ENCODE measurements at places on chromosomes 2 and 18. TPM values are rescaled to one million over a fixed set of nuclear protein-coding genes. Genes with fewer than 3 reads are reported as not detected.

DNA sequence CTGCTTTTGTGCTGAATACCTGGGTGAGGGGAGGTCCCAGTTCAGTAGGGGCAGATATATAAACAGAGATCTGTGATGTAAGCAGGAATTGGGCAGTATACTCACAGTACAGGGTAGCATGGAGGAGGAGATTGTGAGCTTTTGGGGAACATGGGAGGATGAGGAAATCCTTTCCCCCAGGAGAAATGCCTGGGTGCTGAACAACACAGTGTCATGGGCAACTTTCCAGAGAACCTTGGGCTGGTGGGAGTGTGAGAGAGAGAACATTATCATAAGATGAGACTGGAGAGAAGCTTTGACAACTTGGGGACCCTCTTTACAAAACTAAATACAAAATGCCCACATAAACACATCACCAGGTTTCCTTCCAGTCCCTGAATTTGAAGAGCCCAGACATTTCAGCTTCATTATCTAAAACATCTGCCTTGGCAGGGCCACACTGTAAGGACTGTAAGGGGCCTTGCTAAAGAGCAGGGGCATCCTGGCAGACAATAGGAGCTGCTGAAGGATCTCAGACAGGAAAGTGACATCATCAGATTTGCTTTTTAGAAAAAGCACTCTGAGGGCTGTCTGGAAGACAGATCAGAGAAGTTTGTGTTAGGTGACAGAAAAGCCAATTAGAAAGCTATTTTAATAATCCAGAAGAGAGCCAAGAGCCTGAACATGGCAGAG, 303.1 kb upstream of the FBXO11 start:
- no peaks in the 10 kb centered on the region for H3K36me3 ChIP-seq
- DNase-seq: no peak
- no peaks in the 10 kb centered on the region for H3K27me3 ChIP-seq
- H3K27ac ChIP-seq: no peak overlapping the region
- H3K4me3 ChIP-seq: no peak overlapping the region

ORMDL1 gene
- 84.9 TPM for total RNA-seq

DNA sequence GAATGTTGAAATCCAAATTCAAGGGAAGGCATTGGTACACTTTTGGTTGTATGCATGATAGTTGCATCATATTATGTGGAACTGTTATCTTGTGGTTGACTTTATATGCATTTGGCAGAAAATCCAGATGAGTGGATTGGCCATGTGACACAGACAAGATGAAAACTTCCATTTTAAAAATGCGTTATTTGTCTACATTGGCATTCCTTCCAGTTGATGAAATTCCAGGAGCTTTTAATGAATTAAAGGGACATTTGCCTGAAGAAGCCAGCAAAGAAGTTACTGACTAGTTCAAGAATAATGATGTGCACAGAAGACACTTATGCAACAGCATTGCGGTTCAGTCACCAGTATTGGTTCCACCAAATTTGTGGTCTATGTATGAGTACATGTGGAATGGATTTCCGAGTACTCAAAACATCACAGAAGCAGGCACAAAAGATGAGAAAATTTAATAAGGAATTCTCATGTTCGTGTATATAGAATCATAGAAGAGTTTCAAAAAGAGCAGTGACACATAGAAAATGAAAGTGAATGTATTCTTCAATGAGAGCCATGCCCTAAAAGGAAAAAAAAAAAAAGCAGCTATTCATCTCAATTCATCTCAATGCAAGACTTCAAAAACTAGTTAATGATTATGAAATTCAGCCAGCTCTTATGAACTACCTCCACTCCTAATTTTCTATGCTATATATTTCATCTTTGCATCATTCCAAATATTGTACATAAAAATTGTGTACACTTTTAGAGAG, 232.1 kb downstream of the RBM43 start:
- peaks cover 4% of the 10 kb centered on the region for H3K4me1 ChIP-seq
- no peak overlapping the region for H3K4me3 ChIP-seq
- DNase-seq: no peak
- no peak overlapping the region for H3K27ac ChIP-seq
- peaks cover under 1% of the 10 kb centered on the region for H3K27me3 ChIP-seq
- no peaks in the 10 kb centered on the region for H3K36me3 ChIP-seq

GRCh38 chr2:215454519-215455246, 18.8 kb upstream of the FN1 start:
- H3K4me3 ChIP-seq: no peak overlapping the region
- no peak overlapping the region for H3K27ac ChIP-seq
- H3K27me3 ChIP-seq: no peaks in the 10 kb centered on the region
- H3K36me3 ChIP-seq: peaks cover 1% of the 10 kb centered on the region
- H3K4me1 ChIP-seq: peaks cover 6% of the 10 kb centered on the region
- no peak for DNase-seq

DNA sequence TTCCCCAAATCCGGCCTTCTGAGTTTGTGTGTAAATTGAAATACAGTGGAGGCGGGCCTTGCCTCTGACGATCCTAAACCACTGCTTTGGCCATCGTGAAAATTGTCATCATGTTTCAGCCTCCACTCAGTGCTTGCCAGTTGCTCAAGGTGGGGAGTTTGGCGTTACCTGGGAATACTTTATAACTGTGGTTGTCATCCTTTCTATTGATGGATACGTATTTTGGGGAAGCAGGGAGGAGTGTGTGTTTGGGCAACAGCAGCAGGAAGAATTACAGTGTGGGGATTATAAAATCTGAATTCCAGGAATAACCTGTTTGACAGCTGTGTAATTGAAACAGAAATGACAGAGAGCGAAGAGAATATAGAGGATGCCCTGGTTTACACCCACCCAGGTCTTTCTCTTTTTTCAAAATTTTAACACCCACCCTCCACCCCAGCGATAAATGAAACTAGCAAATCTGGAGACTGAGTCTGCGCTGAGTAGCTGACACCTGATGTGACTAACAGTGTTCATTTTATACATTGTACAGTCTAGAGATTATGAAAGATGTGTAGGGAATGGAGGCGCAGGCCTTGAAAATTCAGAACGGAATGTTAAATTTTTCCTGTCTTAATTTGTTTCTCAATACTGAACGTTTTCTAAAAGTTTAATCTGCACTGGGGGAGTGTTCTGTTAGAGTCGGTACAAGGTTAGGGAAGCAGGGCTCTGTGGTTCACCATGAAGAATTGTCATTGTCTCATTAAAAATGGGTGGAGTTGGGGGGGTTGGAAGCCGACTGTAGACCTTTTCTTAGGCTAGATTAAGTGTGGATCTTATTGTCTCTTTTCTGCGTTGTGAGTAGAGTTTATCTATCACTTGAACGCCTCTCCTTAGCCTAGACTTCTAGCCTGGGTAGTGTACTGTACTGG, 1.6 kb downstream of the MAP4K4 start:
- H3K4me1 ChIP-seq: peaks cover 13% of the 10 kb centered on the region
- H3K27me3 ChIP-seq: no peaks in the 10 kb centered on the region
- H3K4me3 ChIP-seq: no peak overlapping the region
- no peak overlapping the region for H3K27ac ChIP-seq
- H3K36me3 ChIP-seq: peaks cover 15% of the 10 kb centered on the region

DNA sequence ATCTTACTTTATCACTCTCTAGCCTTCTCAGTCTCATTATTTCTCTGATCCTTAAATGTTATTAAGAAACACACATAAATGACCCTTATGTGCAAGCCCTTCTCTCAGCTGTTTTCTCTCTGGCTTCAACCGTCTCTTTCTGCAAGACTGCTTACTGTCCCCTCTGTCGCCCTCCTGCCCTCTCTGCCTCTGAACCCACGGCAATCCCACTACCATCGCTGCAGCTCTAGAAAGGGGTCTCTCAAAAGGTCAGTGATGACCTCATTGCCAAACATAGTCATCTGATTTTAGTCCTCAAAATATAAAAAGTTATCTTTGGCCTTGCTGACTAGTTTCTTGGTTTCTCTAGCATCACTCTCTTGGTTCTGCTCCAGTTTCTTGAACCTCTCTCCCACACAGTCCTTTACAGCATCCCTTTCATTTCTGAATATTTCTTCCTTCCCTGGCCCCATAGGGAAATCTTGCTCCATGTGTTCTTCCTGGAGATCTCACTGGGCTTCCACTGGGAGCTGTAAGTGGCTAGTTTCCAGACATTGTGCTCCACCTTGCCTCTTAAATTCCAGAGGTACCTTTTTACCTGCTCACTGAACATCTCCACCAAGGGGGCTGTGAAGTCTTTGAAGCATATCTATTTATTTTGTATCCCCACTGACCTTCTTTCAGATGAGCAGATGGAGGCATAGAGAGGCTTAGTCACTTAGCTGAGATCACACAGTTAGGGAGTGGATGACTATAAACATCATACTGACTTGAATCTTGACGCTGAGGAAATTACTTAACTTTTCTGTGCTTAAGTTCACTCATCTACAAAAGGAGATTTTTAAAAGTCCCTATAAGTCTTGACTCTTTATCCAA, 96.2 kb downstream of the PDE1A start:
- H3K36me3 ChIP-seq: no peaks in the 10 kb centered on the region
- no peak for DNase-seq
- no peaks in the 10 kb centered on the region for H3K27me3 ChIP-seq
- no peak overlapping the region for H3K27ac ChIP-seq
- no peaks in the 10 kb centered on the region for H3K4me1 ChIP-seq
- H3K4me3 ChIP-seq: no peak overlapping the region

DNA sequence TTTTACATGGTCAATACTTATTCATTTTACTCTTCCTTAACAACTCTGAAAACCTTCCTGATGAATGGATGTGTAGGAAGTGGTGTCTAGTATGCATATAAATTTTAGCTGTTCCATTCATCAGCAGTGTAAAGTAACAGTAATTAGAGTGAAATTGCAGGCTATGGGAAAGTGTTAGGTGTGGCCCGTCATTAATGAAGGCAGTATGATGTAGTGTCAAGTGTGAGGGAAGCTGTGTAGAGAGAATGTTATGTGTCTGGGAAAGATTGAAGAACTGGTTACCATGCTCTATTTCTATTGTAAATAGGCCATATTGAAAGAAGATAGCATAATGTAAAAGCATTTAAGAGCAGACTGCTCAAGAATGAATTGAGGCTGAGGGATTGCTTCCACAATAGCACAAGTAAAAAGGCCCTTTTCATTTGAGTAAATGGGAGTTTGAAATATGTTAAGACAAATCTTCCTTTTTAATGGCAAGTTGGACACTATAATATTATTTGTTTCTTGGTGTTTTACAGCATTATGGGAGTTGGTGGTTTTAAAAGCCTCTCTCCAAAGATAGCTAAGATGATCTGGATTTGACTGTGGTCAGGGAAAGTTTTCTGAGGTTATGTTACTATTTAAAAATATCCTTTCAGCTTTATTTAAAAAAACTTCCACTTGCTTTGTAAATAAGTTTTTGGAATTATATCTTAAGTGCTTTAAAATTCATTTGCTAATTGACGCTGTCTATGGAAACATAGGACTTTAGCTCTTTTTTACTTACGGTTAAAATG, 401.0 kb upstream of the ZEB2 start:
- H3K36me3 ChIP-seq: peaks cover 1% of the 10 kb centered on the region
- H3K27me3 ChIP-seq: no peaks in the 10 kb centered on the region
- no peak overlapping the region for H3K27ac ChIP-seq
- H3K4me1 ChIP-seq: no peaks in the 10 kb centered on the region
- H3K4me3 ChIP-seq: no peak overlapping the region
- DNase-seq: no peak

- H3K4me3 ChIP-seq: peak overlapping the region; percentile 95
- no peak for DNase-seq
- peaks cover 66% of the 10 kb centered on the region for H3K4me1 ChIP-seq
- peak overlapping the region; percentile 76 for H3K27ac ChIP-seq
- H3K36me3 ChIP-seq: no peaks in the 10 kb centered on the region
- peaks cover 24% of the 10 kb centered on the region for H3K27me3 ChIP-seq
Observed at GRCh38 chr18:46335534-46336101, 231.4 kb downstream of the HAUS1 start.

DNA sequence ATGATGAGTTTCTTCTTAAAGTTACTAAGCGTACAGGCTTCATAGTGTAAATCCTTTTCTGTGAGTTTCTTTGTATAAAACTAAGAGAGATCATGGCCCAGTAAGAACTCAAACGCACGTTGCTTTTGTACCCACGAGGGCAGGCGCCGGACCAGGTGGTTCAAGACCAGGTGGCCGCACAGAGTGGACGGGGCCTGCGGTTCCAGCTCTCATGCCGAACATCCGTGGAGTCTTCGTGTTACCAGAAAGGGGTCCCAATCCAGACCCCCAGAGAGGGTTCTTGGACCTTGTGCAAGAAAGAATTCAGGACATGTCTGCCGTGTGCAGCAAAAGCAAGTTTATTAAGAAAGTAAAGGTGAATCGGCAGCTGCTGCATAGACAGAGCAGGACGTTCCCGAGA, 53.0 kb downstream of the KCNG2 start:
- peaks cover 1% of the 10 kb centered on the region for H3K4me1 ChIP-seq
- H3K27me3 ChIP-seq: peaks cover 12% of the 10 kb centered on the region
- H3K27ac ChIP-seq: no peak overlapping the region
- H3K36me3 ChIP-seq: no peaks in the 10 kb centered on the region

FMNL2 gene
- total RNA-seq: 108 TPM

DNA sequence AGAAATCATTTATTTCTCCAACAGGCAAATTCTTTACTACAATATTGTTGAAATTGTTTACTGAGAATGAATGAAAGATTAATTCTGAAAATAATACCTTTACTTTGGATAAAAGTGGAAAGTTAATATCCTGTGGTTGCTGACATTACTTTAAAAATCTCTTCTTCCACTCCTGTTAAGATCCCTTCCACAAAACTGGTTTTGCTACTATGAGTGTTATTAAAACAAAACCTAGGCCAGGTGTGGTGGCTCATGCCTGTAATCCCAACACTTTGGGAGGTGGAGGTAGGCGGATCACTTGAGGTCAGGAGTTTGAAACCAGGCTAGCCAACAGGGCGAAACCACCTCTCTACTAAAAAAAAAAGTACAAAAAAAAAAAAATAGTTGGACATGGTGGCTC, 123.9 kb upstream of the CCDC150 start:
- H3K36me3 ChIP-seq: no peaks in the 10 kb centered on the region
- no peak overlapping the region for H3K27ac ChIP-seq
- H3K27me3 ChIP-seq: no peaks in the 10 kb centered on the region
- DNase-seq: no peak
- H3K4me3 ChIP-seq: no peak overlapping the region
- H3K4me1 ChIP-seq: peaks cover 4% of the 10 kb centered on the region

DNA sequence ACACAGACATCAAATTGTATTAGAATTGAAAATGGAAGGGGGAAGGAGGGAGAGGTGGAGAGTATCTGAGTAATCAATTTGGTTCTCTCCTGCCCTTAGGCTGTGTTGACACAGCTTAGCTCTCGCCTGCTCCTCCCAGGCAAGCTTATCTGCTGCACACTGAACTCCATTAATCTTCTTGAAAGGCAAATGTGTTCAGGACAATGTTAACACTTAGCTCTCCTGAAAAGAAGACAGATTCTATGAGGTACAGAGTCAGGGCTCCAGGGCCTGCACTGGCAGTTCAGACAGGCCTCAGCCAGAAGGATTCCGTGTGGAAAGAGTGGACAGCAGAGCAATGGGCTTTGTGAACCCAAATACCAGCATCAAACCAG, 430.0 kb upstream of the TNP1 start:
- DNase-seq: no peak
- peak overlapping the region; percentile 90 for H3K27ac ChIP-seq
- peaks cover 6% of the 10 kb centered on the region for H3K36me3 ChIP-seq
- H3K27me3 ChIP-seq: no peaks in the 10 kb centered on the region

UBXN2A gene
- 23.7 TPM for total RNA-seq
